ENCODE measurements at places on chromosomes 3 and 15.

DNA sequence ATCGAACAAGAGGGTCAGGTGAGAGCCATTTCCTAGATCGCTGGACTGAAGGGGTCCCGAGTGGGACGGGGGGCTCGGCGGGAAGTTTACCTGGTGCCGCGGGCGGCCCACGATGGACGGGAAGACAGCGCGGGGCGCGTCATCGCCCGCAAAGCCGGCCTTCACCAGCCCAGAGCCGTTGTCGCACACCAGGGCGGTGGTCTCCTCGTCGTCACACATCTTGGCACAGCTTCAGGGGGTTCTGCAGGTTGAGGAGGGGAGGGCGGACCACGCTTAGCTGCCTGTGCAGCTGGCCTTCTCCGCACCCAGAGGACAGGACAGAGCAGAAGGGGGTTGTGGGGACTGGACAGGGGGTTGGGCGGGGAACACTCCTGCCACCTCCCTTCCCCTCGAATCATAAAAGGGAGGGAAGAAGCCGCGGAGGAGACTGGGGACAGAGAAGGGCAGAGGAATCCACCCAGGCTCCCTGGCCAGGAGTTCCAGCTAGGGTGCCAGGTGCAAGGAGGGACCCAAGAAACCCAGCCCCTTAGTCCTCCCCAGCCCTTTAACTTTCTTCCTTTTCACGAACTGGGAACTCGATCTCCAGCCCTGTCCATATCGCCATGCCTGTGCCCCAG, 651 bp downstream of the ACTC1 start:
- DNase-seq = no peak

DNA sequence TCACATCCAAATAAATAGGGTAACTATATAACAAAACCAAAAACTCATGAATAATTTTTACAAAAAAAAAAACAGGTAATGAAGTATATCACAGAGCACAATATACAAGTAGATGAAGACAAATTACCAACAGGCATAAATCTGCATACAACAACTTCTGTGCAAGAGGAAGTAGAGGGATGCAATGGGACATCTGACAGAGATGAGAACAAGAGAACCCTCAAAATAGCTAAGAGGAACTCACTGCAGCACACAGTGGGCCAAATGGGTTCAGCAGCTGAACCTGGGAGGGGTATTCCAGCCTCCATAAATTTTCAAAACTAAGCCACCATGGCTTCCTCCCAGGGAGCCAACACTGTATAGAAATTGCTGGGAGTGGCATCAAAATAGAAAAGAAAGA, 9.6 kb upstream of the BTLA start:
- no peak for DNase-seq

GRCh38 chr3:81789691-81790090, 28.2 kb upstream of the GBE1 start:
- DNase-seq = no peak

- peak; percentile 47 for DNase-seq
Measured at GRCh38 chr15:68791431-68792283, 29.0 kb downstream of the ANP32A start.

- no peak for DNase-seq
Measured at GRCh38 chr15:58053315-58054153, 12.0 kb downstream of the ALDH1A2 start.

GRCh38 chr3:129598000-129598381, 8.5 kb downstream of the PLXND1 start:
- DNase-seq = no peak

GRCh38 chr3:181712553-181713279, 991 bp downstream of the SOX2 start:
- no peak for DNase-seq

DNA sequence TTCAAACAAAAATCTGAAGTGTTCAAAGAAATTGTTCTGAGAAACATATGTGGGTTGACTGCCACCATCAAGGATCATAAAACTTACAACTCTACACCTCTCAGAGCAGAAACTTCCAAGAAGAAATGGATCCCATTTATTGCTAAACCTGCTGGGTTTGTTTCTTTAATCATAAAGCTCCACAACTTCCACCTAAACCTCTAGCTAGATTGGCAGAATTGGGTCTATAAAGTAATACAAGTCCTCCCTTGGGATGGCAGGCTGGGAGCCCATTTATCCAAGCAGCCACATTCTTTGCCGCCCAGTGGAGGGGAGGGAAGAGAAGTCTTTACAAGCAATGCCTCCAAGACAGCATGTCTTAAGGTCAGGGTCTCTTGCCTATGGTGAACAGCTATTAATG, 40.5 kb upstream of the CMTM8 start:
- DNase-seq = no peak

- no peak for DNase-seq
Measured at GRCh38 chr3:98972155-98972554, 70.7 kb upstream of the DCBLD2 start.

Data from stimulated activated CD8-positive, alpha-beta memory T cell treated with anti-CD3 and anti-CD28 coated beads, Interleukin-4, amount 100 ng/mL, for 24 hours (primary cell).